T-helper 1 cell (primary cell): ENCODE measurements at places on chromosomes 13 and 19.

- DNase-seq, result no peak
Measured at GRCh38 chr13:34413538-34414210, 528.4 kb upstream of the NBEA start.

- no peak for DNase-seq
Measured at GRCh38 chr13:30429721-30430694, 7.7 kb downstream of the UBE2L5 start.

DNA sequence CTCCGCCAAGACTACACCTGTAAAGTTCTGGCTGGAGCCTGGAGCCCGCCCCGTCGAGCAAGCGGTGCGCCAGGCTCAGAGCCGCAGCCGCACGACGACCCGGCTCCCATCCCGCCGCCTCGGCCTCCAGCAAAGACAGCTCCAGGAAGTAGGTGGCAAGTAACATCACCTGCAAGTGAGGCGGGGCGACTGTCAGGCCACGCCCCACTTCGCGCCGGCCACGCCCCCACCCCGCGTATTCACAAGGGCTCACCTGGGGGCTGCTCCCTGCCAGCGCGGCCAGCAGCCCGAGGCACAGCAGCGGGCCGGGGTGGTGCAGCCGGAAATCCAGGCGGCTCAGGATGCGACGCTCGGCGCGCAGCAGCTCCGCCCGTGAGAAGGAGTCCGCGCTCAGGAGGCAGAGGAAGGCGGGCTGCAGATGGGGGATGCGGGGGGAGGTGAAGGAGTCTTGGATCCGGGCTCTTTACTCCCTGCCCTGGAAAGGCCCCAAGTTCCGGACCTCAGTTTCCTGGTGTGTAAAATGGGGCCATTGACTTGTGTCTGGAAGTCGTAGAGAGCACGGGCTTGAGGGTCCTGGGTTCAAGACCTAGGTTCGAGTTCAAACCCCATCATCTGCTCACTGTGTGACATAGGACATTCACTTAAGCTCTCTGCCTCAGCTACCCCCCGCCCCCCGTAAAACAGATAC, 3.2 kb downstream of the CCNP start:
- DNase-seq, result no peak

DNA sequence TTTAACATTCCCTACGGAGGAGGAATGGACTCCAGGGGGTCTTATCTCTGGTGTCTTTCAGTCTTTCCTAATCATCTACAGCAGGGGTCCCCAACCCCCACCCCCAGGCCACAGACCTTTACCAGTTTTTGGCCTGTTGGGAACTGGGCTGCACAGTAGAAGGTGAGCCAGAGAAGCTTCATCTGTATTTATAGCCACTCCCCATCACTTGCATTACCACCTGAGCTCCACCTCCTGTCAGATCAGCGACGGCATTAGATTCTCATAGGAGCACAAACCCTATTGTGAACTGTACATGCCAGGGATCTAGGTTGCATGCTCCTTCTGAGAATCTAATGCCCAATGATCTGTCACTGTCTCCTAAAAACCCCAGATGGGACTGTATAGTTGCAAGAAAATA, 120.0 kb upstream of the TMTC4 start:
- no peak for DNase-seq

DNA sequence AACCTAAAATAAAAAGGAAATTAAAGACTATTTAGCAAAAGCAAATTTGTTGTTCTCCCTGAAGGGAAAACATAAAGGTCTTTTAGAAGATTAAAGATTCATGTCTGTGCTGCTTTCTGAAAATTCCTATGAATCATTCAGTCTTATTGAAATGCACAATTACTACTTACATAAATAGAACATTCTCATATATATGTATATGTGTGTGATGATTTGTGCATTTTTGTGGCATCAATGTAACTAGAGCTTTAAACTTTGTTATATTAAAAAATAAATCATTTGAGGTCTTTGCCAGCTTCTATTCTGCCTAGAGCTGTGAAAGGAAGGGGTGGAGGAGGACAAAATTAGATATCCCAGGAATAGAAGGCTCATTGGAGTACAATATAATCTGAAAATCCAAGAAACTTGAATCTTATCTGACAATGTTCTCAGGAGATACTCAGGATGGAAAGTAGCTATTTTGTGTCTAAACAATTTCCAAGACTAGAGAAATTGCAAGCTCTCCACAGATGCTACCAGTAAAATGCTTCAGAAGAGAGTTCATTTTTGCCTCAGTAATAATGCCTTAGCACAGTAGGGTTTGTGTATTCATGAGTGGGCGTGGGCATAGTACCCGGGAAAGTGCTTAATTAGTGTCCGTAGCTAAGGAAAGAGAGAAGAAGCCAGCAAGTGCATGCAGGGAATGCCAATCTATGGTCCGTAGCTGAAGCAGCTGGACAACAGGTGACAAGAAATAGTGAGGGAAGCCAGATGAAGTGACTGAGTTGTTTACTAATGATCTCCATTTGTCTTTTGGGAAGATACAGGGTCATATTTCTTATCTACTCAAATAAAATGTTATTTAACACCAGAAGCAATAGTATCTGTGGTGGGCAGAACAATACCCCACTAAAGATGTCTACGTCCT, 395.5 kb upstream of the NBEA start:
- no peak for DNase-seq

- no peak for DNase-seq
Measured at GRCh38 chr13:24911133-24911908, 147.4 kb downstream of the RNF17 start.

- DNase-seq, result no peak
Measured at GRCh38 chr13:33261387-33262061, 24.0 kb downstream of the STARD13 start.

DNA sequence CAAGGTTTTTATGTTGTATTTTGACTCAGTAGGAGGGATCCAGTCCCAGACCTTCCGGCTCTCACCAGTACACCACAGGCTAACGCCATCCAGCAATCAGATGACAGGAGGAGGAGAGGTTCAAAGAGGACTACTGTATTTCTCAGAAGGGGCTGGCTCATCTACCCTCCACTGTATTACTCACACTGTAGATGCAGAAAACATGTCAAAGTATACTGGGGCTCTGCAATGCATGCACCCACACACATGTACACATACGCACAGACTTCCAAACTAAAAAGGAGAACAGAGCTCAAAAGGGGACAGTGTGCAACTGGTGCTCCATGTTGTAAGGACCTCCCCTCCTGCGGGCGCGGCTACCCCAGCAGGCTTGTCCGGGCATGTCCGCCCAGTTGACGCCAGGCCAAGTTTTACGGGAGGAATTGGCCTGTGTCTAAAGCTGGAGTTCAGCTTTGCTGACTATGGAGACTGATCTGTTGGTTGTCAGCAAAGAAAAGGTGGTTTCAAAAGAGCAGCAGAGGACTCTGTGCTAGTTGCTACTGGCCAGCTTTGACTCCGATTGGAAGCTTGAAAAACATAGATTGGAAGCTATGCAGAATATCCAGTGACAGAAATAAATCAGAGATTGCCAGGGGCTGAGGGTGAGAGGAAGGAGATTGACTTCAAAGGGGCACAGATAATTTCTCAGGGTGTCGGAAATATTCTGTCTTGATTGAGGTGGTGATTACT, 314.2 kb downstream of the DLEU7 start:
- DNase-seq, result peak; percentile 27

DNA sequence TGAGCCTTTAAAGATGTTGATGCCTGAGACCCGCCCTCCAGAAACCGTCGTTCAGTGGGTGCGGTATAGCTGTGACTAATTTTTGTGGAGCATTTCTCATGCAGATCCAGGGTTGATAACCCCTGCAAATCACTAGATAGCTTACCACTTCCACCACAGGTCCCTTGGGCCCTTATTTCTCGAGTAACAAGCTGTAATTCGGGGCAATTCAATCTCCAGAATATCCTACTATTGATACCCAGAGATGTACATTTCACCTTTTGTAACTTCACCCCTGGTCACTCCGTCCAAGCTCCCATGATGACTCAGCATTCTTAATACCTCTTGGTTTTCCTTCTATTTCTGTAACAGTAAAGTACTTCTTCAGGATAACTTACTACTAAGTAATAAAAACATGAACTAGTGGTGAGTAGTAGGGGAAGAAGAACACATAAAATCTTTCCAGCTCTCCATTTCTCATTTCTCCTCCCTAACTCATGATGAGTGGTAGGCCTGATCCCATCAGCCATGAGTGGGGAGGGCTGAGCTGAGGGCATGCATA, 71.9 kb upstream of the UBL3 start:
- DNase-seq, result no peak

DNA sequence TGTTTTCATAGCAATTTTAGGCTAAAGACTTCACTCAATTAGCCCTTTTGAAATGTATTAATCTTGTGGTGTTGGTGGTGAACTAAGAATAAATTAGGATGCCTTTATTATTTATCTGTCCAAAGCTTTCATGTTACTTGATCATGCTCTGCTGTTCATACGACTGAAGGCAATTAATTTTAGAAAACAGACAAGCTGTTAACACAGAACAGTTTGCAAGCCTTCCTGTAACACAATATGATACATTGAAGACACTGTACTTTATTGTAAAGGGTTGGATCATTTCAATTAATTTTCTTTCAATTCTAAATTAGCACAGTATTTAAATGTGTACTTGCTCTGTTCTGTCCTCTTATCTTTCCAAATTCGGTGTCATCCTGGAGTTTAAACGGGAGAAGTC, 794.3 kb upstream of the MIR17HG start:
- DNase-seq, result no peak

DNA sequence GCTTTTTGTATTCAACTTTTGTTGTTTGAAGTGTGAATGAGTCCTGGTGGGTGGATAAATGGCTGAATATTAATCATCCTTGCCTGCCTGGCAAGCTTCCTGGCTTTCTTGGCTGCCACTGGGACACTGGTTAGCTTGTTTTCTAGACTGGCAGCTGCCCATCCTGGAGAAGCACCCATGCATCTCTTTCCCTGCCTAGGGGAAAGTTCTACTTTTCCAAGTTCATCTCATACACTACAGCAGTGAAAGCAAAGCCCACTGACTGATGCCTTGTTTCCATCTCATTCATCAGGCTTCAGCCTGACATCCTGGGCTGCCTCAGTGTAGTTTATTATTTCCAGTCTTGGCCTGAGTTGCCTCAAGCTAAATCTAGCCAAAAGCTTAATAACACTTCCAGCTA, 244.8 kb downstream of the PCDH20 start:
- no peak for DNase-seq

- peak; percentile 79 for DNase-seq
Measured at GRCh38 chr19:36141039-36141927, 1.4 kb downstream of the CAPNS1 start.

- DNase-seq, result no peak
Measured at GRCh38 chr13:112767506-112768471, 78.0 kb downstream of the ATP11A start.

DNA sequence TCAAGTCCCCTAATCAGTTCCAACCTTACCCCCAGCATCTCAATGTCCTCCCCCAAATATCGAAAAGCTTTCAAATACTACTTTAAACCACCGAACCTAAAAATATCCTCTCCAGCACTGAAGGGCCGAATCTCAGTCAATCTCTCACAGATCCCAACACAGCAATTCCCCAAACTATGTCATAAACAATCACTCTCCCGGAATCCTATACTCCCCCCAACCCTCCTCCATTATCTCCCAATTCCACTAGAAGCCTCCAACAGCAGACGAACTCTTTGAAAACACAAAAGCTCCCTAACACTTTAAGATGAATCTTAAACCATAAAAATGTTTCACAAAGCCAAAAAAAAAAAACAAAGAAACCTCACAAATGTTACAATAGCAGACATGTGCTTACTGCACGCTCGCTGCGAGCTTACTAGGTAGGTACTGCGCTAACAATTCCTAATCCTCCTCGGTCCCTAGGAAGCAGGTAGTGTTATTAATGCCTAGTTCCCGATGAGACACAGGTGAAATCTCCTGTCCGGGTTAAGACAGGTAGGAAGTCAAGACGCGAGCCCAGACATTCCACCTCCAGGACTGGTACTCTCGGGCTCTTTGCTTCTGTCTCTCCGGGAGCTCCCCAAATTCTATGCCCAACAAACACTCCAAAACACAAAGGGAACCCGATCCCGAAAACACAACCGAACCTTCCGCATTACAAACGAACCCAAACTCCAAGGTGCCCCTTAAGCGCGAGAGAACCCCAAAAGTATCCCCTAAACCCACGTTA, 14.2 kb downstream of the FBXO46 start:
- peak; percentile 18 for DNase-seq

- DNase-seq, result no peak
Measured at GRCh38 chr19:22735911-22736645, 47.9 kb downstream of the ZNF99 start.

DNA sequence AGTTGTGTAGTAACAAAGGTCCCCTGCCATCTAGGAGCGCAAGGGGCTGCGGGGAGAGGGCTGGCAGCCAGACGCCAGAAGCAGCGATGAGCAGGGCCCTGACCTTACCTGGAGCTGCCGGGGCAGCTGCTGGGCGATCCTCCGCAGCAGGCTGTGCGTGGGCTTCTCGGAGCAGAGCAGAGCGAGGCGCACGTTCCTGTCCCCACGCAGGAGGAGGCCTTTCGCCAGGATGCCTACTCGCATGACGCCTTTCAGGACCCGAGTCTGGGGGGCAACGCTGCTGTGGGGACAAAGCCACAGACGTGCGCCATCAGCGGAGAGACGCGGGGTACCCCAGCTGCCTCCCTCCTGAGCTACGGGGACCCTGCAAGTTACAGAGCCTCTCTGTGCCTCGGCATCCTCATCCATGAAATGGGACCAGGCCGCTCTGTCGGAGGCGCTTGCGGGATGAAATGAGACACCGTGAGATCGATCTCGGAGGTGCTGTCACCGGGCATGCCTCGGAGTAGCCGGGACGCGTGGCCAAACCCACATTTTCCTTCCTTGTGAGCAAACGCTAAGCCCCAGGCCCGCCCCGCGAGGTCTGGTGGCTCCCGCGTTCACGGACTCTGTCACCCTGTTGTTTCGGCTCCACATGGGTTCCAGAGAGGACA, 30.5 kb upstream of the MATK start:
- DNase-seq, result no peak

- DNase-seq, result no peak
Measured at GRCh38 chr13:113654591-113655345, 3.2 kb downstream of the ATP4B start.

DNA sequence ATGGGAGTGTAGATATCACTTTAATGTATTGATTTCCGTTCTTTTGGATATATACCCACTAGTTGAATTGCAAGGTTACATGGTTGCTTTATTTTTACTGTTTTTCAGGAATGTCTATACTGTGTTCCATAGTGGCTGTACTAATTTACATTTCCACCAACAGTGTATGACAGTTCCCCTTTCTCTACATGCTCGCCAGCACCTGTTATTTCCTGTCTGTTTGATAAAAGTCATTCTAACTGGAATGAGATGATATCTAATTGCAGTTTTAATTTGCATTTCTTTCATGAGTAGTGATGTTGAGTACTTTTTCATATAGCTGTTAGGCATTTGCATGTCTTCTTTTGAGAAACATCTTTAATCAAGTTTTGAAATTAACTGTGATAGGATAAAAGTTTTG, 818.6 kb downstream of the SLITRK6 start:
- DNase-seq, result no peak

GRCh38 chr19:31979949-31980670, 365.3 kb upstream of the ZNF507 start:
- no peak for DNase-seq
